Stimulated activated CD4-positive, alpha-beta T cell treated with anti-CD3 and anti-CD28 coated beads, TNF-alpha, amount 100 ng/mL, for 24 hours (primary cell): ENCODE measurements at places on chromosomes 4 and X.
A peak's percentile ranks its signal among the peaks of the same experiment; 100 is the strongest.

DNA sequence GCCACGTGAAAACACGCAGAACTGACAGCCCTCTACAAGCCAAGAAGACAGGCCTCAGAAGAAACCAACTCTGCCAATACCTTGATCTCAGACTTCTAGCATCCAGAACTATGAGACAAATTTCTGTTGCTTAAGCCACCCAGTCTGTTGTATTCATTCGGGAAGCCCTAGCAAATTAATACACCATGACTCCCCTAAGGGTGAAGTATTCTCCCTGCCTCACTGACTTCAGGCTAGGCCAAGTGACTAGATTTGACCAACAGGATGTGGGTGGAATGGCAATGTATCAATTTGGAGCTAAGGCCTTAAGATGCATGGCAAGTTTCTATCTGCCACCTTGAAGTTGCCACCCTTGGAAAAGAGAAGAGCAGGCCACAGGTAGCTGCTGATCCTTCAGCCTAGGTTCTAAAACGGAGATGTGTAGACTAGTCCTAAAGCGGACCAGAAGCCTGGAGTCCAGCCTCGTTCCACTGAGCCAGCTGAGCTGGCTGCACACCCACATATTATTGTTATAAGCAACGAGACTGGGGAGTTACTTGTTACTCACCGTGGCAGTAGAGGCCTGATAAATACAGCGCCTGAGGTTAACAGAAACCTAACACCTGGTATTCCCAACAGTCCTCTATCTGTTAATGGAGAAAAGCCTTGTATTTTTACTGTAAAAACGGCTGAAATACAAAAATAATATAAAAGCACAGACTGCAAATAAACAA is 16.4 kb downstream of the SCARB2 start:
- DNase-seq, result no peak

DNA sequence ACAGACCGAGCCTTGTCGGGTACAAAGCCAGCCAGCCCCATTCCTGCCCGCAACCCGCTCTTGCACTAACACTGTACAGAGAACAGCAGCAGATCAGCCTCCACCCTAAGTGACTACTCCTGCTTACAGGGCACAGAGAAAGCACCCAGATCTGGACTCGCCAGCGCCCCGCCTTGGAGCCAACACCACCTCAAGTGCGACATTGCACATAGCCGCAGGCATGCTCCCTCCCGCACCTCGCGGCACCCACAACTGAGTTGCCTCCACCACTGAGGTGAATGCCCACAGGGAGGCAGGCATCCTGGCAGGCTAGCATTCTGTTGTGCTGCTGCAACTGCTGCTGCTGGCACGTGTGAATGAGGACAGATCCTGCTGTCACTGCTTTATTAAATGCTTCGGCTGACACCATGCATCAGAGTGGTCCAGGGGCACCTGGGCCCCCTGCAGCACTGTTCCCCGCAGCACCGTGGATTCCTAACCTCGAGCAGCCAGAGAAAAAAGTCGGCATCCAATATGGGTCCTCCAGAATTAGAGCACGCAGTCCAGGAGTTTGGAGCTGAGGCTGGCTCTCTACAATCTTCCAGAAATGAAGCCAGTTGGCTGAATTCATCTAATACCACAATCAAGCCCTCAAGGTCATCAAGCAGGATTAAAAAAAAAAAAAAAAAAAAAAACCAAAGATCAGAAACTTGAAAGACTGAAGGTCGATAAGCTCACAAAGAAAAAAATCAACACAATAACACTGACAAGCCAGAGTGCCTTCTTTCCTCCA is 352.9 kb downstream of the GASK1B start:
- DNase-seq, result no peak

- DNase-seq, result no peak
Measured at GRCh38 chr4:108881190-108881589, 118.3 kb upstream of the ETNPPL start.

- peak; percentile 3 for DNase-seq
Measured at GRCh38 chr4:74874753-74875367, 58.1 kb upstream of the PARM1 start.
